Activated CD4-positive, alpha-beta T cell treated with anti-CD3 and anti-CD28 coated beads, Interleukin-2, amount 50 U/mL, for 24 hours (primary cell): ENCODE measurements at places on chromosomes 1 and 21.

DNA sequence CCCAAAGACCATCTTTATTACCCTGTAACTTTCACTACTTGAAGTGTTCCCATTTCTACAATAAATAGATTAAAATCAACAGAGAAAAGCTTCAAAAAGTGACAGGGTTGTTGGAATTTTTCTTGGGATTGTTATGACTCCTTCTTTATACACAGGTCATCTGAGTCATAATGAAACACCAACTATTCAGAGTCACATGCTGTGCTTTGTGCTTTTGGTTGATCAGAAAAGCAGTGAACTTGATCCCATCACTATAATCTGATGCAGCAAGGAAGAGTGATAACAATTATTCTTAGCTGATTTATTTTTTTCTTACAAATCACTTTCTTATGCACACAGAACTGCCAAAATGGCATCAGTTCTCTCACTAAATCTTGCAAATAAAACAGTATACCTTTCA is 422.9 kb downstream of the PTBP2 start:
- no peak for DNase-seq

DNA sequence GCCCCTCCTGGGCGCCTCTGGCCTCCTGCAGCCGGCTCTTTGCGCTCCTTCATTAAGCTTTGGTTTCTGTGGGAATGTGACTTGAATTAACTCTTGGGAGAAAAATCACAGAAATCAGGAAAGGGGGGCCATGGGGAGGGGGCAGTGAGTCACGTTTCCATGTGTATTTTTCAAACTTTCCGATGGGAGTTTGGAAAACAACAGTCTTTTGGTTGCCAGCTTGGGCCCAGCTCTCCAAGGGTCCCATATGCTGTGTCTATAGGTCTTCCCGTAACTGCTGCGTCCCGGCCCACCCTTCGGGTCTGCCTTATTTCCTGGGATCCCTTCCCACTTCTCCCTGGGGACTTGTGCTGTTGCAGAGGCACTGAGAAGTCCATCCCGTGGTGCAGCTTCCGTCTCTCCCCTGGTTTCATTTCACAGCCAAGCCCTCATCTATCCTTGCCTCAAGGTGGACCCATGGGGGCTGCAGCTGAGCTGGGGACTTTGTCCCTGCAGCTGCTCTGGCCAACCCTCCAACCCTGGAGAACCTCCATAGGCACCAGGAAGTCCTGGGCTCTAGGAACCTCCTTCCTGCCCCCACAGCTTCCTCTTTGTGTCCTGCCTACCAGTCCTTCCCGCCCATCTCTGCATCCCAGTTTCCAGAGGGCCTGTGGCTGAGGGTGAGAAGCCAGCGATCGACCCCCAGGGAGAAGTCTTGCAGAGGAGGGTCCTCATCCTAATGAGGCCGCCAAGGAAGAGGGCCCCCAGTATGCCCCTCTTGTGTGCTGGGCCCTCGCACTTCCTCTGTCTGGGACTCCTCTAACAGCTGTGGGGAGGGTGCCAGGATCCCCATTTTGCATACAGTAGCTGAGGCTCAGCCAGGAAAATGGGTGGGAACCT is 11.6 kb upstream of the LMNA start:
- no peak for DNase-seq

- DNase-seq: no peak
Observed at GRCh38 chr1:95451054-95451453, 217.0 kb downstream of the RWDD3 start.

DNA sequence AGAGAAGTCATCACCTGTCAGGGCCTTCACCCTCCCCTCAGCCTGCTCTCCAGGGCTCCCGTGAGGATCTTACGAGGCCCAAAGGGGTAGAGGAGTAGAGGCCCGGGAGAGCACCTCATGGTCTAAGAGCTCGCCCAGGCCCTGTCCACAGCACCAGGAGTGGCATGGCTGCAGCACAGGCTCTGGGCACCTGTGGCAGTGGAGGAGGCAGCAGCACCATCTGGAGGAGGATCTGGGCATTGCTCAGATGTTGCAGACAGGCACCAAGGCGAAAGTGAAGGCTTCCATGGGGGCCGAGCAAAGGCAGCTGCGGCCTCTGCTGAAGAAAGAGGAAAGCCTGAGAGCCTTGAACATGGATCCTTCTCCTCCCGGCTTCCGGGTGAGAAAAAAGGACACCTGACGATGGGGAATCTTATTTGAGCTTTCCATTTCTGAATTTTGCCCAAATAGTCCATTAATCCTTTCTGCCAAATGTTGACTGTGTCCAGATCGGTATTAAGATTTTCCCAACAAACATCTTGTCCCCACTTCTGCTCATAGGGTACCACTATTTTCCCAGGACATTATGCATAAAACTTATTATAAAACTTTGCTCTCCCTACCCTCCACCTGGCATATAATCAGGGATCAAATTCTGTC is 604.7 kb downstream of the PTPRC start:
- peak; percentile 53 for DNase-seq

- DNase-seq: no peak
Observed at GRCh38 chr1:109884242-109884891, 26.3 kb upstream of the CSF1 start.

DNA sequence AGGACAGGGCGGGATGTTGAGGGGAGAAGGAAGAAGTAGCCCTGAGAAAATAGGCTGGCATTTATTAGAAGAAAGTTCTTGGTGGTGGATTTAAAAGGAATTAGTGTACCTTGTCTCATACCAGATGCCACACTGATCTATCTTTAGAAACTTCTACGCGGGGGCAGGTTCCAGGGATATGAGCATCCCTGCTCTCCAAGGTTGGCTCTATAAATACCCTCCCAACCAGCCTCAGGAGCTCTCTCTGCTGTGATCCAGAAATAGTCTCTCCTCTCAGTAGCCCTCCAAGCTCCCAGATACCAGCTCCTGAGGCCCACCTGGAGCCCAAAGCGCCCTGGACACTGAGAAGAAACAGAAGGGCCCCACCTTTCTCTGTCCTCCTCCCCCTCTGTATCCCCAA is 128.3 kb upstream of the TNR start:
- DNase-seq: no peak

- DNase-seq: no peak
Observed at GRCh38 chr1:3718764-3719163, 33.5 kb upstream of the CCDC27 start.

- DNase-seq: peak; percentile 71
Observed at GRCh38 chr1:202315576-202316168, 26.1 kb downstream of the UBE2T start.

DNA sequence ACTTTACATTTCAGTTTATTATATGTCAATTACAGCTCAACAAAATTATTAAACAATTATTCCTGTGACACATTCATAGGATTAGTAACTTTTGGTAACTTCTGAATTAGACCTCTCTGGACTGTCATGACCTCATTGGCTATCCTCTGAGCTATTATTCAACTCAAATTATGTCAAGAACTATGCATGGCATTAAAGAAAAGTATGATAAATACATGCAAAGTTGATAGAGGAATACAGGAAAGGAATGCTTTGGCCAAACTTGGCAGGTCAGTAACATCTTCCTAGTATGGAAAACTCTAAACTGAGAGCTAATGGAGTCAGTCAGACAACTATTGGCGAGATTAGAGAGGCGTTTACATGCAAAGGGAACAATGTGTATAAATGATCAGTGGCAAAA is 158.4 kb downstream of the DUSP10 start:
- no peak for DNase-seq

- no peak for DNase-seq
Observed at GRCh38 chr1:214295934-214296333, 15.0 kb downstream of the SMYD2 start.

- no peak for DNase-seq
Observed at GRCh38 chr1:197735461-197735860, 39.8 kb downstream of the DENND1B start.

- no peak for DNase-seq
Observed at GRCh38 chr1:222104694-222105392, 363.0 kb upstream of the DUSP10 start.

- no peak for DNase-seq
Observed at GRCh38 chr1:230705289-230706019, 8.5 kb downstream of the AGT start.

GRCh38 chr1:41564741-41565475 is 80.4 kb upstream of the EDN2 start:
- no peak for DNase-seq

- DNase-seq: no peak
Observed at GRCh38 chr1:206575165-206575893, 36.9 kb downstream of the EIF2D start.

- DNase-seq: no peak
Observed at GRCh38 chr1:41158966-41159365, 83.1 kb downstream of the SCMH1 start.

GRCh38 chr1:68103011-68103545 is 52.7 kb upstream of the DIRAS3 start:
- no peak for DNase-seq

DNA sequence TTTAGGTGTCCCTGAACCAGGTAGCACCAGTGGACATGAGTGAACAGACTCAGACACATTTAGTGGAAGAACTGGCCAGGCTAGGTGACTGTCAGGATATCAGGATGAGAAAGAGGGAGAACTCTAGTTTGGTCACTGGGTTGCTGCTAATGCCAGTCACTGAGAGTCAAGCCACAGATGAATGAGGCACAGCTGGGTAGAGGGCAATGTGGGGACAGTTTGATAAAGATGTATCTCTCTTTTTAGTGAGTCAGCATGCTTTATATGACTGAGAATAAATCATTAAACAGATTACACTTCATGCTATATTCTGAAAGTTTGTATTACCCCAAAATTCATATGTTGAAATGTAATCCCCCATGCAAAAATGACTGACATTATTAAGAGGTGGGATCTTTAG is 87.1 kb downstream of the SELENOF start:
- DNase-seq: no peak

DNA sequence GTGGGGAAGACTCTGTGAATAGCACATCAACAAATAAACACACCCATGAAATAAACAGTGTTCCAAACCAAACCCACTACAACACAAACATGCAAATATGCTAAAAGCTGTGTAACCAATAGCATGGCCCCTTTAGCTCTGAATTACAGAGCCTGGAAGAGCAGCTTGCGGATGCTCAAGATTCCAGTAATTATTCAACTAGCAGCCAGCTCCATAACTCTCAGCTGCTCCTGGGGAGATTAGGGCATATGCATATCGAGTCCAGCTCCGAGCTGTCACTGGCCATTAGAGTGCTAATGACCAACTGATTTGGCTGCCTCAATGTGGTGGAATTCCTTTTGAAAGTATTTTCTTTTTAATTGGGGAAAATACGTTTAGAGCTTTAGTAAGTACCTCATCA is 207.1 kb downstream of the HHAT start:
- DNase-seq: no peak

- no peak for DNase-seq
Observed at GRCh38 chr1:231940116-231940515, 313.5 kb downstream of the DISC1 start.

- no peak for DNase-seq
Observed at GRCh38 chr1:160807247-160807646, 11.3 kb downstream of the LY9 start.

- no peak for DNase-seq
Observed at GRCh38 chr1:60596791-60597750, 485.3 kb upstream of the NFIA start.

DNA sequence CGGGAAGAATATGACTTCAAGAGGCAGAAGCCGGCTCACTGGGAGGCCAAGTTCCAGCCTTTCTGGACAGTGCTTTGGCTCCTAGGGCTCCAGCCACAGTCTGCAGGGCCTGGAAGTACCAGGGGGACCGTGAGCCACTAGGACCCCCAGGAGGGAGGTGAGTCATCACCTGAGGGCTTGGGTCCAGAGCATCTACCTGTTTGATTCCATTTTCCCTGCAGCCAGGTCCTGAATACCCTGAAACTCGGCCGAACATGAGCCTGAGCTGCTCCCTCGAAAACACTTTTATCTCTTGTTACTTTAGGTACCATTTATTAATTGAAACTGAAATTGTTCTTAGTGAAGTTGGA is 164.1 kb downstream of the RYR2 start:
- no peak for DNase-seq

- DNase-seq: no peak
Observed at GRCh38 chr1:232249339-232249738, 380.6 kb downstream of the SIPA1L2 start.

DNA sequence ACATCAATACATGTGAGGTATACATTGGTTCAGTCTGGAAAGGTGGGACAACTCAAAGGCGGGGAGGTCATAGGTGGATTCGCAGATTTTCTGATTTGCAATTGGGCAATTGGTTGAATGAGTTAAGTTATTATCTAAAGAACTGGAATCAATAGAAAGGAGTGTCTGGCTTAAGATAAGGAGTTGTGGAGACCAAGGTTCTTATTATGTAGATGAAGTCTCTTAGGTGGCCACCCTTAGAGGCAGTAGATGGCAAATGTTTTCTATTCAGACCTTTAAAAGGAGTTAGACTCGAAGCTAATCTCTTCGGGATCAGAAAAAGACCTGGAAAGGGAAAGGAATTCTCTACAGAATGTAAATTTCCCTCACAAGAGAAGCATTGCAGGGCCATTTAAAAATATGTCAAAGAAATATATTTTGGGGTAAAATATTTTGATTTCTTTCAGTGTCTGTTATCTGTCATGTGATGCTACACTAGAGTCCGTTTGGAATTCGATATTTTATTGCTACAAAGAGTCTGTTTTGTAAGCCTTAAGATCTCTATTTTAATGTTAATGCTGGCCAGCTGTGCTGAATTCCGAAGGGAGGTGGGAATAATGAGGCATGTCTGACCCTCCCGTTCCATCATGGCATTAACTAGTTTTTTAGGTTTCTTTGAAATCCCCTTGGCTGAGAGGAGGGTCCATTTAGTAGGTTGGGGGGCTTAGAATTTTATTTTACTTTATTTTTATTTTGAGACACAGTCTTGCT is 265.1 kb downstream of the PTPRU start:
- DNase-seq: no peak

GRCh38 chr21:14418920-14419319 is 36.0 kb upstream of the HSPA13 start:
- no peak for DNase-seq

DNA sequence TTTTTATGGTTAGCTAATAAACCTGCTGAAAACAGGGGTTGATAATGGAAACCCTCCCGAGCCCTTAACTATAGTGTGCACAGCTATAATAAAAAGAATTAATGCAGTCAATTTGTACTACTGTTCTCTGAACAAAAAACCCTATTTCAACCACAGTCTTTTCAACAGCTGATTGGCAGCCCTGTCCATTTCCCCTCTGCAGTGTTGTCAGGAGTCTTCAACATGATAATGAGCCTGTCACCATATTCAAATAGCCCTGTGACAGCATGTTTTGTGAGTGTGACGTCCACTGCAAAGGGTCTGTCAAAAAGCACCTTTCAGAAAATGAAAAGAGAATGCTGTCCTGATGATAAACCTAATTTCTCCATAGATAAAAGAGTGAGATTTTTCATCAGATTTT is 92.7 kb downstream of the ESRRG start:
- no peak for DNase-seq
